Foreskin keratinocyte (primary cell): ENCODE measurements at places on chromosomes 6 and 20. TPM values are rescaled to one million over a fixed set of nuclear protein-coding genes. Genes with fewer than 3 reads are reported as not detected.

NFATC2 gene
- polyA plus RNA-seq = under 0.01 TPM in 1 of 2 replicates, not detected in the other

MRPS18A gene
- 88.8 and 92.9 TPM in 2 replicates for polyA plus RNA-seq

CST11 gene
- polyA plus RNA-seq = not detected in 2 replicates

GLP1R gene
- polyA plus RNA-seq = not detected in 2 replicates

OPRL1 gene
- 0.12 and 0.14 TPM in 2 replicates for polyA plus RNA-seq

DEFB132 gene
- not detected in 2 replicates for polyA plus RNA-seq

PROKR2 gene
- polyA plus RNA-seq = not detected in 2 replicates

CCN5 gene
- polyA plus RNA-seq = not detected in 2 replicates

SEMG1 gene
- polyA plus RNA-seq = not detected in 2 replicates

LY6G6C gene
- 0.28 and 0.44 TPM in 2 replicates for polyA plus RNA-seq

FAXC gene
- 12.6 and 12.8 TPM in 2 replicates for polyA plus RNA-seq

PRICKLE4 gene
- 0.18 and 0.55 TPM in 2 replicates for polyA plus RNA-seq

RSPH9 gene
- polyA plus RNA-seq = 0.07 and 0.12 TPM in 2 replicates

SCGN gene
- polyA plus RNA-seq = not detected in 2 replicates

SOBP gene
- not detected in 2 replicates for polyA plus RNA-seq

PSORS1C1 gene
- 12.5 and 19.7 TPM in 2 replicates for polyA plus RNA-seq

VSX1 gene
- polyA plus RNA-seq = not detected in 2 replicates

HFE gene
- 4.2 and 5.1 TPM in 2 replicates for polyA plus RNA-seq

COL12A1 gene
- 27.7 and 36.6 TPM in 2 replicates for polyA plus RNA-seq

FOXA2 gene
- 1.0 TPM in 2 replicates for polyA plus RNA-seq

WFDC12 gene
- polyA plus RNA-seq = 0.35 and 0.36 TPM in 2 replicates

SIRPB2 gene
- polyA plus RNA-seq = 0.31 and 0.43 TPM in 2 replicates

PIGU gene
- 28.1 and 30.7 TPM in 2 replicates for polyA plus RNA-seq

HCRTR2 gene
- polyA plus RNA-seq = not detected in 2 replicates

KATNA1 gene
- polyA plus RNA-seq = 17.8 and 18.1 TPM in 2 replicates

FGD2 gene
- polyA plus RNA-seq = 0.04 TPM in 1 of 2 replicates, not detected in the other

MRPL18 gene
- 122 and 131 TPM in 2 replicates for polyA plus RNA-seq

GRM1 gene
- polyA plus RNA-seq = not detected in 2 replicates

F13A1 gene
- polyA plus RNA-seq = not detected in 2 replicates

GJA1 gene
- 33.8 and 44.4 TPM in 2 replicates for polyA plus RNA-seq

NDUFAF4 gene
- 61.9 and 73.8 TPM in 2 replicates for polyA plus RNA-seq

ARFGEF3 gene
- 0.01 TPM in 2 replicates for polyA plus RNA-seq

SF3B5 gene
- polyA plus RNA-seq = 250 and 269 TPM in 2 replicates

VNN1 gene
- 0.55 and 0.61 TPM in 2 replicates for polyA plus RNA-seq

ABHD16B gene
- not detected in 2 replicates for polyA plus RNA-seq

CFB gene
- 0.49 and 1.0 TPM in 2 replicates for polyA plus RNA-seq

HLA-DQA1 gene
- not detected in 2 replicates for polyA plus RNA-seq

PANK2 gene
- 26.3 and 27.8 TPM in 2 replicates for polyA plus RNA-seq
